ENCODE measurements at places on chromosomes 13 and 19.

- DNase-seq: no peak
These were observed 1567.3 kb downstream of the SLITRK5 start for GRCh38 chr13:89238496-89238895.

DNA sequence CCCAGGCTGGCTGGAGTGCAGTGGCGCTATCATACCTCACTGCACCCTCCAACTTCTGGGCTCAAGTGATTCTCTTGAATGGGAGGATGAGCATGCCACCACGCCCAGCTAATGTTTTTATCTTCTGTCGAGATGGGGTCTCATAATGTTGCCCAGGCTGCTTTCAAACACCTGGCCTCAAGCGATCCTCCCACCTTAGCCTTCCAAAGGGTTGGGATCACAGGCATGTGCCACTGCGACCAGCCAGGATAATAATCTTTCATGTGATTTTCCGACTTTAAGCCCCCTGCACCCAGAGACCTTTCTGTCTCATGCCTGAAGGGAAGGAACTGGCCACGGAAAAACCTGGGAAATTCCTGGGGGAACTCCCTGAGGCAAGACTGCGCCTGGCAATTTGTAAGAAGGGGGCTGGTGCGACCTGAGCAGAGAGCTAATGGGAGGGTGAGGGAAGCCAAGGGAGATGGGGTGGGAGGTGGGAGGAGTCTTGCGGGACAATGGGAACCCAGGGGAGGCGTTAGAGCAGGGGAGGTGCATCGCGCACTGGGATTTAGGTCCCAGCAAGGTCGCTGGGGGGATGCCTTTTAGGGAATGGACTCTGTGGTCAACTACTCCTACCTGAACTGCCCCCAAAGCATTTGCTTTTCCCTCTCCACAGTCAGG lies 1.2 kb upstream of the CCDC124 start:
- DNase-seq: peak; percentile 16

DNA sequence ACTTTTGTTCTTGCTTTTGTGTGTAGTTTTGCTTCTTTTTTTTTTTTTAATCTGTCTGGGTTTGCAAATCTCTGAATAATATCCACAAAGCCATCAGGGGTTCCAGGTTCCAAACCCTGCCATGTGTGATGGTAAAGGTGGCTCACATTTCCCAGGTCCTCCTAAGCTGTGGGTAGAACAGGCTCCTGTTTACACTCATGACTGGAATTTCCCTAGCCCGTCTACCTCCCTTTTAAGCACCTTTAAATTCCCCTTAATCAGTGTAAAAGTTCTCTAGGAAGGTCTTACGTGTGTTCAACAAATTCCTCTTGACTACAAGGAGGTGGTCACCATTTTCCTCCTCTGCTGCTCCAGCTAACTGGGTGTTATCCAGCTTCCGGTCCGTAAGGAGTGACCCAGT lies 62.8 kb downstream of the EFNB2 start:
- no peak for DNase-seq

GRCh38 chr19:56905631-56906150 lies 65.2 kb upstream of the PEG3 start:
- no peak for DNase-seq

GRCh38 chr13:99630269-99630898 lies 129.1 kb downstream of the TM9SF2 start:
- DNase-seq: no peak

- no peak for DNase-seq
These were observed 43.0 kb downstream of the ZAR1L start for GRCh38 chr13:32272021-32272683.

All from fibroblast of skin of right biceps (primary cell).